Astrocyte of the cerebellum (primary cell): ENCODE measurements at places on chromosomes 7 and 10.

DNA sequence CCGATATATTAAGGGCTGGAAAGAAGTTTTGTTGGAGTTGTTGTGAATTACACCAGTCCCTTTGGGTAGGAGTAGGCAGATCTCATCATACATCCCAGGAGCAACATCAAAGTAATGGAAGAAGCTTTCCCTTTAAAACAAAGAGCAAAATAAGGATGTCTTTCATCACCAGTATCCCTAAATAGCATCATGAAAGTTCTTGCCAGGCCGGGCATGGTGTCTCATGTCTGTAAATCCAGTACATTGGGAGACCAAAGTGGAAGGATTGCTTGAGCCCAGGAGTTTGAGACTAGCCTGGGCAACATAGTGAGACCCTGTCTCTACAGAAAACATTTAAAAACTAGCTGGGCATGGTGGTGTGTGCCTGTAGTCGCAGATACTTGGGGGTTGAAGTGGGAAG, 38.7 kb downstream of the LRRC20 start:
- DNase-seq, result no peak

- no peak for DNase-seq
These were observed 1.1 kb downstream of the TRRAP start for GRCh38 chr7:98879198-98879978.

- DNase-seq, result no peak
These were observed 22.9 kb downstream of the DNAJB12 start for GRCh38 chr10:72331575-72332422.

- no peak for DNase-seq
These were observed 204.3 kb downstream of the ANK3 start for GRCh38 chr10:60185421-60185820.

DNA sequence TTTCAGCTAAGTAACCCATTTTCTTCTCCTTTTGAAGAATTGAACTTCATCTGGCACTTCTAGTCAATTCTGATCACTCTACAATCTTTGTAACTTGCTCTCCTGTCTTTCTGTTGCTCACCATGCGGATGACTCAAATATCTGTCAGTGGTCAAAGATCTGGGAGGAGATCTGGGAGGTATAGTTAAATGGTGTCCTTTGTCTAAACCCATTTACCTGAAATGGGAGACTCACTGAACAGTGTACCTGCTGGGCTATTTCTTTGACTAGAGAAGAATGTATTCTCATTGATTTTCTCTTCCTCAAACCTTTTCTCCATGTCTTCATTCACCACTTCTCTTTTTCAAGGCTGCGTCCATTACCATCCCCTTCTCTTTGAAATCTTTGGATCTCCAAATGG, 42.0 kb upstream of the PCLO start:
- DNase-seq, result no peak

DNA sequence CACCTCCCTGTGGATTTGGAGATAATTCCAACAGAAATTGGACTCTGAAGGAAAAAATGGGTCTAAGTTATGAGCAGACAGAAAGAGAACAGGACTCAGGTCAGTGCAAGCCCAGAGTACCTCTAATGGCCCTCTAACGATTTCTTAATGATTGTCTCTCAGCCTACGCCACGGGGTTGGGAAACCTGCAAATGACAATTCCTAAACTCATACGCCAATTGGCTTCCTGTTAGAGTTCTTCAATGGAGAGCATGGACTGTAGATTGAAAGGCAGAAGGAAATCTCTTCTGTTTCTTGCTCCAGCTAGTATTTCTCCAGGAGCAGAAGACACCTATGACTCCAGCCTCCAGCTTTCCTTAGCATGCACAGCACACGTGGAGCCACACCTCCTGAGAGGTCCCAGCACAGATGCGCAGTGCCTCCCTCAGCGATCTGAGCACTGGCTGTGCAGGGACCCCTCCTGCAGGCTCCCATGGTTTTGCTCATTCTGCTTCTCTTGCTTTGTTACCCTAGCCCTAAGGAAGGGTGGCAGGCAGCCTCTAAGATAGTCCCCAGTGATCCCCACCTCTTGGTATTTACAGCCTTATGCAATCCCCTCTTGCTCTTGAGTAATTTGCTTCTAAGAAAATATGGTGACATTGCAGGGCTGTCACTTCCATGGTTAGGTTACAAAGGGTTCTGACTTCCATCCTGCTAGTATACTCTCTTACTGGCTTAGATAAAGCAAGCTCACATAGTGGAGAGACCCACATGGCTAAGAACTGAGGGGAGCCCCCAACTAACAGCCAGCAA, 30.1 kb downstream of the DENND11 start:
- no peak for DNase-seq

GRCh38 chr10:97723001-97723400, 9.5 kb downstream of the MARVELD1 start:
- DNase-seq, result no peak

- DNase-seq, result no peak
These were observed 96.3 kb upstream of the TAC1 start for GRCh38 chr7:97635622-97636021.

GRCh38 chr10:73110345-73110849, at the start of gene NUDT13:
TSS of gene NUDT13 (plus strand) at chr10:73110455. CDS start at chr10:73114366, 3,911 bp downstream.
- peak; percentile 48 for DNase-seq

DNA sequence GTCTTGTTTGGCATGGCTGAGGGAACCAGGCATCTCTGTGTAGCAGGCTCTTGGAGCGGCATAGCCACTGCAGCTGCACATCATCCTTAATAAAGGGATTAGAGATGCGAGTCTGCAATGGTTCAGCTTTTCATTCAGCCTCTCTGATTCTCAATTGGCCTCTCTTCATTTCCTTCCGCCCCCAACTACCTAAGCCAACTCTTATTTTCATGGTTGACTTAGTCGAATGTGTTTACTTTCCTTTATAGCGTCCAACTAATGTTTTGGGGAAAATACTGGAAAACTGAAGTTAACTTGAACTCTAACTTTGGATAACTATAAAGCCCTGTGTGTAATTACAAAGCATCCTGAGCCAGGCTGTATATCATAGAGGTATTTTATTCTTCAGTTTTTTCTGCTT, 202.2 kb upstream of the KIAA1217 start:
- no peak for DNase-seq

- DNase-seq, result no peak
These were observed 54.7 kb downstream of the ZNF727 start for GRCh38 chr7:64099656-64100531.

- no peak for DNase-seq
These were observed 13.8 kb downstream of the ATG9B start for GRCh38 chr7:151010307-151011096.

DNA sequence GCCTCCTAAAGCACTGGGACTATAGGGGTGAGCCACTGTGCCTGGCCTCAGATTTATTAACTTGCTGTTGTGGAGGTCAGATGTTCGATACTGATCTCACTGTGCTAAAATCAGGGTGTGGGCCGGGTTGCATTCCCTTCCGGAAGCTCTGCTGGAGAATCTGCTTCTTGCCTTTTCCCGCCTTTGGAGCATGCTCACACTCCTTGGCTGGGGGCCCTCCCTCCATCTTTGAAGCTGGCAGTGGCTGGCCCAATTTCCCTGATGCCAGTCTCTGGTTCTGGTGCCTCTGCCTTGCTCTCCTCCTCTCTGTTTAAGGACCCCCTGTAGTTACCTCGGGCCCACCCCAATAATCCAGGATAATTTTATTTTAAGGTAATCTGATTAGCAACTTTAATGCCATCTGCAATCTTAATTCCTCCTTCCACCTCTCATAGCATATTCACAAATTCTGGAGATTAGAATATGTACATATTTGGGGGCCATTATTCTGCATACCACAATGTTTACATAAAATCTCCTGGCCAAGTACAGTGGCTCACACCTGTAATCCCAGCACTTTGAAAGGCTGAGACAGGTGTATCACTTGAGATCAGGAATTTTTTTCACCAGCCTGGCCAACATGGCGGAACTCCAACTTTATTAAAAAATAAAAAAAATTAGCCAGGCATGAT, 7.9 kb upstream of the PITRM1 start:
- DNase-seq, result no peak
